ENCODE measurements at places on chromosomes 2 and 18.

GRCh38 chr2:208248601-208249000 is 6.3 kb downstream of the IDH1 start:
- no peak for DNase-seq

- no peak for DNase-seq
These were observed 44.4 kb downstream of the BCL11A start for GRCh38 chr2:60509066-60509465.

GRCh38 chr2:96556441-96557330 is 20.1 kb downstream of the ARID5A start:
- DNase-seq: peak; percentile 98

DNA sequence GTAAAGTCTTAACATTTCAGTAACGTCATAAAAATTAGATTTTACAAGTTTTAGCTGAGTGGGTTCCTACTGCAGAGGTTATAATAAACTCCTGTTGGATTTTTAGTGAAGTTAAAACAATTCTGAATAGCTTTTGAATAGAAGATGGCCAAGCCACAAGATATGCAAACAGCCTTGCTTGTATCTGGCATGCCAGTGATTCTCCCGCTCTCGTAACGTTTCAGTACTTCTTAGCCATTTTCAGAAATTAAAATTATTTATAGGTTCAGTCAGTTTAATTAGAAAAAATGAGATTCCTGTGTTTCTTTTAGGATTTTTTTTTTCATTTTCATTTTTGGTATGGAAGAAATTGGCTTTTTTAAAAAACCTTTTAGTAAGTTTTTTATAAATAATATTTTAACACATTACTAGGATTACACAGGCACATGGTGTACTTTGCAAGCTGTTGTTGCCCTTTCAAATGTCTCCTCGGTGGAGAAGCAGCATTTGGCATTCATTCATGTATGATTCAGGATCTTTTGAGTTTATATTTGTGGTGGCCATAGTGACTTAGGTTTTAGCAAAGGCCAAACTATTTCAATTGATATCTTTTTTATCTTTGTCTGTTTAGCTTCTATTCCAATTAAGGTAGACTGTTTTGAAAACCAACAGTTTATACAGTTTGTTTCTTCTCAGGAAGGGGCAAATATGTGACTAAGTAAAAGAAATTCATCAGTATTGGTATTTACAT is 30.6 kb upstream of the RND3 start:
- peak; percentile 44 for DNase-seq

DNA sequence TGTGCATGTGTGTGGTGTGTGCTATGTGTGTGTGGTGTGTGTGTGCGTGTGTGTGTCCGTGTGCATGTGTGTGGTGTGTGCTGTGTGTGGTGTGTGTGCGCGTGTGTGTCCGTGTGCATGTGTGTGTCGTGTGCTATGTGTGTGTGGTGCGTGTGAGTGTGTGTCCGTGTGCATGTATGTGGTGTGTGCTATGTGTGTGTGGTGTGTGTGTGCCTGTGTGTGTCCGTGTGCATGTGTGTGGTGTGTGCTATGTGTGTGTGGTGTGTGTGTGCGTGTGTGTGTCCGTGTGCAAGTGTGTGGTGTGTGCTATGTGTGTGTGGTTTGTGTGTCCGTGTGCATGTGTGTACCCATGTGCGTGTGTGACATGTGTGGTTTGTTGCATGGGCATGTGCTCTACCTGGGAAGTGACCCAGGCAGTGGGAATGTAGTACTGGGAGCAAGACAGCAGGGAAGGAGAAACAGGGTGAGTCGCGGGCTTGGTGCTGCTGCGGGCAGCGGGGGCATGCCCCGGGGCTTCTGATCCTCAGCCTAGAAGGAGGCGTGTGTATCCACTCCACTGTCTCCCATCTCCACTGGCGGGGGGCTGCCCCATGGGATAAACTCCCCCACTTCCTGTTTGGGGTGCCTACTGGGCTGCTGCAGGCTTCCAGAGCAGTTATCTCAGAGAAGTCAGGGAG is 7.6 kb upstream of the OTOS start:
- no peak for DNase-seq

DNA sequence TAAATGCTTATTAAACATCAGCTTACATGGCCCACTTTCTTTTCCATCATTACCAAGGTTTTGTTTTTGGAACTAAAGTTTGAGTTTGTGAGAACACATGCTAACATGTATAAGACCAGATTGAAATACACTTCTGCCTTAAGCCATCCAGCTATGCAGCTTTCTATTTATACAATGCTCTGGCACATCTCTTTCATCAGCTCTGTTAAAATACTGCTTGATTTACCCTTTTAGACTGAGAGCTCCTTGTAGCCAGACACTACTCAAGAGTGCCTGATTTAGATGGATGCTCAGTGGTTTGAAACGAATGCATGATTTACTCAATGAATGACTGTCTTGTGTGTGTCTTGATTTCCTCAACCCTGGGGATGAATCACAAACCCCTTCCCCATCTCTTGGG is 392.5 kb downstream of the THSD7B start:
- no peak for DNase-seq

DNA sequence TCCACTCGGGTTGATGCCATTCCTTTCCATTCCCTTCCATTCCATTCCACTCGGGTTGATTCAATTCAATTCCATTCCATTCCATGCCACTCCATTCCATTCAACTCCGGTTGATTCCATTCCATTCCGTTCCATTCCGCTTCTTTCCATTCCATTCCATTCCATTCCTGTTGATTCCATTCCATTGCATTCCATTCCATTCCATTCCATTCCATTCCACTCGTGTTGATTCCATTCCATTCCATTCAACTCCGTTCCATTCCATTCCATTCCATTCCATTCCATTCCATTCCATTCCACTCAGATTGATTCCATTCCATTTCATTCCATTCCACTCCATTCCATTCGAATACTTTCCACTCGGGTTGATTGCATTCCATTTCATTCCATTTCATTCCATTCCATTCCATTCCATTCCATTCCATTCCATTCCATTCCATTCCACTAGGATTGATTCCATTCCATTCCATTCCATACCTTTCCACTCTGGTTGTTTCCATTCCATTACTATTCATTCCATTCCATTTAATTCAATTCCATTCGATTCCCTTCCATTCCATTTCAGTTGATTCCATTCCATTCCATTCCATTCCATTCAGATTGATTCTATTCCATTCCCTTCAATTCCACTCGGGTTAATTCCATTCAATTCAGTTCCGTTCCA is 1141.8 kb downstream of the RPIA start:
- DNase-seq: no peak

DNA sequence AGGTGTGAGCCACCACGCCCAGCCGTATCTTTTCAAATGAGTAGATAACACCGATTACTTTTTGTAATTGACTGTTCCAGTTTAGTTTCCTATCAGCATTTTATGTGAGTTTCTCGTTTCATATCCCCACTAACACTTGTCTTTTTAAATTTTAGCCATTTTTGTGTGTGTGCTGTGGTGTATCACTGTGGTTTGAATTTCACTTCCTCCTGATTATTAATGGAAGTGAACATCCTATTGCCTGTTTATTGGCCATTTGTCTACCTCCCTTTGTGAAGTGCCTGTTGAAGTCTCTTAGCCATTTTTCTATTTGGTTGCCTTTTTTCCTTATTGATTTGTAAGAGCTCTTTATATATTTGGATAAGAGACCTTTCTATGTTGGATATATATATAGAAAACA is 91.7 kb upstream of the STON1 start:
- no peak for DNase-seq

DNA sequence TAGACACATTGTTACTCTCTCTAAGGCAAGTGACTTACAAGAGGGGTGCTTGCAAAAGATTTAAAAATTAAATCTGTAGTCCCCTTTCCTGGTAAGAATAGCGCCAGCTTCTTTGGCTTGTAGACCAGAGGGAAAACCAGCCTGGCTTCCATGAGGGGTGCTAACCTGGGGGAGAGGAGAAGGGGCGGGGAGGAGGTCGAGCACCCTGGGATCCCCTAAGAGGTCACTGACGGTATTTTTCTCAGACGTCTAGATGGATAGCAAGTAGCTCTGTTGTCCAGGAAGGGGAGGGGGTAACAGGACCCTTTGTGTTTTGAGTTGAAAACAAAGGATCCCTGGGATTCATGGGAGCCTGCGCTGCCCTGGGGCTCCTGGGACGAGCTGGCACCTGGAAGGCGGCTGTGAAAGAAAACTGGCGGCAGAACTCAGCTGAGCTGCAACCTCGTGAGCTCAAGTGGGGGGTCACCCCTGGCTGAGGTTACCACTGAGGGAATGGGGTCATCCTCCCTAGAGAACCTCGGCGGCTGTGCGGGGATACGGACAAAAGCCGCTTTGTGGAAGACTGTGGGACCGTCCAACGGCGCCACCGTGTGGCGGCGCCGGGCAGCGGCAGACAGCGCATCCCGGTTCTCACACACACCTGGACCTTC is 37.8 kb upstream of the MRPL19 start:
- peak; percentile 48 for DNase-seq

DNA sequence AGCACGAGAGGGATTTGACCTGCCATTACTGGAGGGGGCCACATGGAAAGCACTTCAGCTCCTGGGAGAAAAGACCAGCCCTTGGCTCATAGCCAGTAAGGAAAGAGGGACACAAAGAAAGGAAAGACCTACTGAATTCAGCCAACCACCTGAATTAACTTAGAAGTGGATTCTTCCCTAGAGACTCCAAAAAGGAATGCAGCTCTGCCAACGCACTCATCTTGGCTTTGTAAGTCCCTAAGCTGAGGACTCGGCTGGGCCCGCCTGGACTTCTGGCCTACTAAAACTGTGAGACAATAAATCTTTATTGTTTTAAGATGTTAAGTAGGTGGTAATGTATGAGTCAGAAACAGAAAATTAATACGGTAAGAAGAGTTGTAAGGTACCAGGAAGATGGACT is 11.5 kb downstream of the ATF2 start:
- DNase-seq: peak; percentile 10

GRCh38 chr2:138122891-138123290 is 158.6 kb downstream of the HNMT start:
- DNase-seq: peak; percentile 60

GRCh38 chr2:217956586-217957457 is 46.0 kb downstream of the TNS1 start:
- DNase-seq: no peak

DNA sequence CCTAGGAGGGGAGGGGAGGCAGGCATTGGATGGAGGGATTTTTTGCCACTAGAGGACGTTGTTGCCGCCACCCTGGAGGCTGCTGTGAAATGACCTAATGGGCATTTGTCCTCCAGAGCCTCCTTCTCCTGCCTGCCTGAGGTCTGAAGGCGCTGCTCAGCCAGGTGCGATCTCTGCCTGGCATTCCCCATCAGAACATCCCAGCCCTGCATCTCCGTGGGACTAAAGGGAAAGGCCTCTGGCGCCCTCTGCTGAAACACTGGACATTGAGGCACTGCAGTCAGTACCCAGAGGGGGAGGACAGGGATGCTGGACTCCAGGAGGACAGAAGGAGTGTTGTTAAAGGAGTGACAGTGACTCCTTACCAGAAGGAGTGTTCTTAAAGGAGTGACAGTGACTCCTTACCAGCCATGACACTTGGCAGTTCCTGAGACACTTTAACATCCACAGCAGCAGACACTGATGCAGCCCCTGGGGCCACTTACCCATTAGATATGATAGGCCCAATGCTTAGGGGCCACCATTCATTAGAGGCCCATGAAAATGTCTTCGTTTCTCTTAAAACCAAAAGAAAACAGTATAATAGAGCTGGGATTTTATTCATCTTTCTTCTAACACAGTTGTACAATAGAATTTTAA is 17.0 kb downstream of the THNSL2 start:
- peak; percentile 61 for DNase-seq

- DNase-seq: no peak
These were observed 232.4 kb downstream of the GBX2 start for GRCh38 chr2:235935773-235936172.

DNA sequence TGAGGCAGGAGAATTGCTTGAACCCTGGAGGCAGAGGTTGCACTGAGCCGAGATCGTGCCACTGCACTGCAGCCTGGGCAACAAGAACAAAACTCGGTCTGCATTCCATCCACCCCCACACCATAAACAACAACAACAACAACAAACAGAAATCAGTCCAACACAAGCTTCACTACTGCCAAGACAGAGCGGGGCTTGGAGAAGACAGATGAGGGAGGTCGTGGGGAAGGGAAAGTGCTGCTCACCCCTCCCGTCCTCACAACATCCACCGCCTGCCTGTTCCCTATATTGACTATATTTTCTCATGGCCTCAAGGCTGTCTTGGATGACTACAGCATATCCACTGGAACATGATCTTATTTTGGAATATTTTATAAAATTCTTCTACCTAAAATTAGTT is 137.6 kb upstream of the TTC39C start:
- DNase-seq: no peak

DNA sequence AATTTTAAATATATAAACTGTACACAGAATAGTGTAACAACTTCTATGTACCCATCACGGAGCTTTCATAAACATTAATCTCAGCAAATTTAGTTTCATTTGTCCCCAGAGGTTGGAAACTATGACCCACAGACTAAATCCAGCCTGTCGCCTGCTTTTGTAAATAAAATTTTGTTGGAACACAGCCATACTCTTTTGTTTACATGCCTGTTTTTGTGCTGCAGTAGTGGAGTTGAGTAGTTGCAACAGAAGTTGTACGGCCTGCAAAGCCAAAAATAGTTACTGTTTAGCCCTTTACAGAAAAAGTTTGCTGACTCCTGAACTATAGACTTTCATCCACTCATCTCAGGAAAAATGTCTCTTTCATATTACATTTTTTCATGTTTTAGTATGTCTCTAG is 39.8 kb downstream of the RBM45 start:
- peak; percentile 40 for DNase-seq

GRCh38 chr18:61963705-61964104 is 70.9 kb upstream of the RNF152 start:
- no peak for DNase-seq

DNA sequence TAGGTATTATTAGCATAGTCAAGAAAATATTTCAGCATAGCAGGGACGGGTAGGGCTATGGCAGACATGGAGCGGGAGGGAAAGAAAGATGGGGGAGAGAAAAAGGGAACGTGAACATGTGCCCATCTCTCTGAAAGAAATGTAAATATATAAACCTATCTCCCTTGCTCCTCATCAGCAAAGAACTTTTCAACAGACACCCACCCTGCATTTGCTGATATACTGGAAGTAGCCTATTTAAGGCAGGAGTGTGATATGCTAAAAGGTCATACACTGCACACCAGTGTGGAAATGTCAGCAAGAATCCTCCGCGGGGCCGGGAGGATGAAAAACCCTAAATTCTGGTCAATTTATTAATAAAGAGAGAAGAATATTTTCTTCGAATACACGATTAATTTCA is 1.7 kb downstream of the MBOAT2 start:
- no peak for DNase-seq

- DNase-seq: no peak
These were observed 109.4 kb downstream of the KCTD1 start for GRCh38 chr18:26438980-26439379.

Measured in renal cortical epithelial cell (primary cell).